Pons (tissue), 1 donor: ENCODE measurements at places on chromosomes 2 and 18.

GRCh38 chr18:77054288-77054605 is 78.3 kb downstream of the MBP start:
- no peak for DNase-seq

GRCh38 chr2:649426-650342 is 27.5 kb downstream of the TMEM18 start:
- no peak for DNase-seq

- no peak for DNase-seq
Measured at GRCh38 chr18:34115409-34116081, 109.2 kb downstream of the NOL4 start.

GRCh38 chr18:56358608-56359280 is 279.6 kb downstream of the TXNL1 start:
- DNase-seq = no peak

DNA sequence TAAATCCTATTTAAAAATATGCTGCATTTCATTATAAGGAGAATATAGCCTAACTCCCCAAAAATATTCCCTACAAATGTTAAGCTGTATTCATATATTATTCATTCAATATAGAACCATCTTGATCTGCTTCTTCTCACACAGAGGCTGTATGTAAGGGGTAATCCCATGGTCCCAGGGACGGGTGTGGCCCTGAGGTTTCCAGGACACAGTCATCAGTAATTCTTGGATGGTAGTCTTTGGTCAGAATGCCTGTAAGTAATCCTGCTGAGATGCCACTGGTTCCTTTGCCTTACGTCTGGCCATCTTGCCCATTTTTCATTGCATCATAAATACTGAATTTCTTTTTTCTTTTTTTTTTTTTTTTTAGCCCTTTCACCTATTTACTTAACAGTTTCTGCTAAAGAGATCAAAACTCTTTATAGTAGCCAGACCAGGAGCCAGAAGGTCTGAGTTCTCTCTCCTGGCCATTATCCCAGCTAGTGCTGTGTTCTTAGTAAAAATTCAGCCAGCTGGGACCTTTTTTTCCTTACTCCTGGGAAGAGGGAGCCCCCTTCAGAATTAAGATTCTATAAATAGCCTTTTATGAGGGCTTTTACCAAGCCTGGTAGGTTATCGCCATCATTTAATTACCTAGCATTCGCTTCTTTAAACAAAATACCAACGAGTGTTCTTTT is 134.9 kb downstream of the SOX11 start:
- DNase-seq = no peak
